HuH-7.5 (cell line): ENCODE measurements at places on chromosomes 12 and 14.

DNA sequence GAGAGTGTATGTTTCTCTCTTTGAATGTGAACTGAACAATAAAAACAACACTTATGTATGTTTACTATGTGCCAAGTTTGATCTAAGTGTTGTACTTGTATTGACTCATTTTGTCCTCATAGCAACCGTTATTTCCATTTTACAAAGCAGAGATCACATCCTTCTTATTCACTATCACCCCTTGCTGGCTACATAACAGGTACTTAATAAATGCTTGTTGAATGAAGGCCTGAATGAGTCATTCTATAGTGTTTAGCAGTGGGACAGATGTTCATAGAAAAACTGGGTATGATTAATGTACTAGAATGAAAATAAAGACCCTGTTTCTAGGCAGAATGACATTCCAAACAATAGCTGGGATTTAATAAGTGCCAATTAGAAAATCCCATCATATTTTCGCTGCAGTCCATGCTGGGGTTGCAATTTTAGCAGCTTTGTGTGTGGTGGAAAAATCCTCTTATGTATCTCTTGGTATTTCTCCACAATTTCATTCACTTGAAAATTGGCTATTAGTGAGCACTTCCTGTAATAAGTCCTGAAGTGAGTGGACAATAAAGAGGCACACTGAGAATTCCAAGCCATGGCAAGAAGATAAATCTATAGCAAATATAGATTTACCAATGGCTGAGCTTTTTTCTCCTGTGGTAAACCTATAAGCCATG, 86.0 kb downstream of the FAR2 start:
- no peak for DNase-seq

- no peak for DNase-seq
Observed at GRCh38 chr14:62614122-62614521, 431.1 kb downstream of the KCNH5 start.

DNA sequence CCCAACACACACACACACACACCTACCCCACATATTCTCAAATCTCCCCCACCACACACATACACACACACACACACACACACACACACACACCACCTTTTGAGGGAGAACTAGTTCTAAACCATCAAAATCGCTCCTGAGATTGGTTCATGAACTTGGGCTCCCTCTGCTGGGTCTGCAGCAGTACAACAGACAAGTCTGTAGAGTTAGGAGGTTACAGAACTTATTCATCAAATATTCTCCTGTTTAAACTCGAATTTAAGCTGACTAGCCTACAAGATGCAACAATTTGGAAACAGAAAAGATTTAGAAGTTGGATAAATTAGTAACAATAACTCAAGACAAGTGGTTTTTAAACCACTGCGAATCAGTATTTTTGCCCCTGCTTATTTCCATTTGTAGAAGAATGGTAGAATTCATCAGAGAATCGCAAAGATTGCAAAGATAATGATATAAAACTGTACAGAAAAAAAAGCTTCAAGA, 136.4 kb upstream of the USP15 start:
- peak; percentile 8 for DNase-seq

DNA sequence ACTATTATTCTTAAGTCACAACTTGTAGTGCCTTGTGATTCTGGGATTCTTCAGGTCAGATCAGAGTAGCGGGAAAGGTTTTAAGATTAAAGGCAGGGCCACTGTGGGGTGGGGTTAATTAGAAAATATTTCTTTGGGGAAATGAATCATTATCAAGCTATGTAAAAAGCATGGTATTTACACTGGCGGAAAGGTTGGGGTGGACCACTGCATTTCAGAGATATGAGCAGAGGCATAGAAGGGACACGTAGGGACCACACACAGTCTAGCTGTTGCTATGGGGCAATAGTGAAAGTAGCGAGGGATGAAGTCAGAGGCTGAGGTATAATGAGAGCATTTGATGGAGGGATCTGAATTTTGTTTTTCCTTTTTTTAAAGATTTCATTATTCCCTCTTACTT, 31.7 kb upstream of the KCNH3 start:
- no peak for DNase-seq

GRCh38 chr14:101791919-101792572, 30.5 kb downstream of the PPP2R5C start:
- DNase-seq: no peak

DNA sequence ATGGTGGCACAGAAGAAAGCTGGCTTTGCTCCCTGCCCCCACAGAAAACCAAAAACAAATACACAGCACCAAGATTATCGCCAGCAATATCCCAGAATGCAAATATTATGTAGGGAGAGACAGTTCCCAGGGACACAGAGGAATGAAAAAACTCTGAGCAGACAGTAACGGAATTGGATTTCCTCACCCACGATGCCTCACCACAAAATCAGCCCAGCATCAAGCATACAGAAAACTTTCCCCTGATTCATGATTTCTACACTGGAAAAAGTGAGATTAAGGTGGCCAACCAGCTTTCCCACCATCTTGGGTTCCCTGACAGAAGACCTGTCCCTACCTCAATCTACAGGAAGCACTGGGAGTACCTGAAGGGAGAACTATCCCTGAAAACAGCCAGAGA, 36.6 kb downstream of the PARP11 start:
- no peak for DNase-seq

- no peak for DNase-seq
Observed at GRCh38 chr14:82905762-82906161, 1372.1 kb upstream of the SEL1L start.

DNA sequence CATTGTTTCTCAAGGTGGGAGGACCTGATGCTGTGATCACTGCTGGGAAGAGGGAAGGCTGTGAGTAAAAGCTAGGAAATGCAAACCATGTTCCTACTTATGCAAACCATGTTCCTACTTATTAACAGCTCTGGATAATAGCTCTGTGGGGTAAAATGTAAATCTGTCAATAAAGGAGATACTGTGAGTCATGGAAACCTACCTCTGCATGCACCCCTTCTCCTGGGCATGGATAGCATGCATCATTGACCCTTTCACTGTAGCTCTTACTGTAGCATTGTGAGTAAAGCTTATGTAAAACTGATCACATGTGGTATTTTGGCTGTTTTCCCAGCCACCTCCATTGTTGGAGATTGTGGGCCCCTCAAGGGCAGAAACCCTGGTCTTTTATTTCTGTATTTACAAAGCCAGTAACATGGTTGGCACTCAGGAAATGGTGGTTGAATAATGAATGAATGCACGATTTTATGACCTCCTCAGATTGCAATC, 253.7 kb downstream of the GRIN2B start:
- no peak for DNase-seq

DNA sequence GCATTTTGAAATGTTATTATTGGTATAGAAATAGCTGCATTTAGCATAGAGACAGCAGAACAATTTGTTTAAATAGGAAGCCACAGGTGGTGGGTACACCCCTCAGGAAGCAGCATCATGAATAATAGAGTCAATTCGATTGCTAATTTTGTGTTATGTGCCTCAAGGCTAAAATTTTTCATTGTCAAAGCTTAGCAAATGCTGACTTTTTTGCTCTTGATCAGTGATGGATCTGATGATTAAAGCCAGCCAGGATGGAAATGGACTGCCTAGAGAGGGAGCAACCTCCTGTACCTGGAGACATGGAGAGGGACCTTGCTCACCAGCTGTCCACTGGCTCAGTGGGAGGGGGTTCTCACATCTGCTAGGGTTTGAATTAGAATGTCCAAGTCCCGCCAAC, 4.5 kb upstream of the KRT8 start:
- DNase-seq: no peak

DNA sequence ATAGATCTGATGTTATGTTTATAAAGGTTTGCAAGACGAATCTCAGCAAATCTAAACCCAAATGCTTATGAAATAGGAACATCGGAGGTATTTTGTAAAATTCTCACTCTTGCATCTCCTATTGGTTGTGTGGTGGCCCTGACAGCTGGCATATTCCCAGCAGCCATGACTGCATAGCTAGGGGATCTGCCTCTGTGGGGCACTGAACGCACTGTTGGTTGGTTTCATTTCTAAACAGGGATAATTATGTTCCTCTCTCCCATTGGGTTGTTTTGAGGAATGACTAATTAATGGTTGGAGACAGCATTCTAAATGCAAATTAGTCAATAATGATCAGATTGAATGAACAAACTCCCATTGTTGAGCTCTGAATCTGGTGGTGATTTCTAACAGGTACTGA, 2.7 kb upstream of the BEST3 start:
- DNase-seq: no peak

- DNase-seq: no peak
Observed at GRCh38 chr12:130862161-130862560, 9.7 kb upstream of the RAN start.

- DNase-seq: no peak
Observed at GRCh38 chr12:107066691-107067090, 26.7 kb downstream of the CRY1 start.

- no peak for DNase-seq
Observed at GRCh38 chr12:59570145-59570544, 25.7 kb upstream of the SLC16A7 start.

GRCh38 chr14:76237349-76237990, 85.7 kb downstream of the GPATCH2L start:
- DNase-seq: no peak

DNA sequence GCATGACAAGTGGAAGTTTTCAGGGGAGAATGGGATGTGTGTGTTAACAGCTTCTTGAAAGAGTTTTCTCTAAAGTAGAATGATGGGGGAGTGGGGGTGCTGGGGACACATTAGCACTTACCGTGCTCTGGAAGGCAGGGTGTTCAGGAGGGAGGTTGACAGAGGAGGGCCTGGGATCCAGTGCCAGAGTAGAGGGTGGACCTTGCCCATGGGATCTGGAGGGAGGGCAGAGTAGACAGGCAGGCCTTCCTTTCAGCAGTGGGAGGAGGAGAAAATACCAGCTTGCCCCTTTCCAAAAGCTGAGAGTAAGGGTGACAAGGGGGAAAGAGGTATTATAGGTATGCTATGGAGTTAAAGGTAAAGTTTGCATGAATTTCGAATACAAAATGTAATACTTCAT, 40.1 kb downstream of the TRAF3 start:
- no peak for DNase-seq

DNA sequence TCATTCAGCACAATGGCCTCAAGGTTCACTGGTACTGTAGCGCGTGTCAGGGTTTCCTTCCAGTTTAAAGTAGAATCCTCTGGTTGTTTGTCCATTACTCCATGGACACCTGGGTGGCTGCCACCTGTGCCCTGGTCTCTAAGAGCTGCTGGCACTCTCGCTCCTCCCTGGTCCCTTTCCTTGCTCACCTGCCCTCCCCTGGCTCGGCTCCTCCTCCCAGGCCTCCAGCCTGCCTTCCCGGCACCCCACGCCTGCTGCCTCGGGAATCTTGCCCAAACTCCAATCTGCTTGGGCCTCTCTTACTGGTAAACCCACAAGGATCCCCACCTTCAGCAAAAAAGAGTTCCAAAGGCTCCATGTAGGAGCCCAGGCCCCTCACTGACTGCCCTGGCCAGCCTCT, 154.4 kb upstream of the DIO3 start:
- DNase-seq: no peak

DNA sequence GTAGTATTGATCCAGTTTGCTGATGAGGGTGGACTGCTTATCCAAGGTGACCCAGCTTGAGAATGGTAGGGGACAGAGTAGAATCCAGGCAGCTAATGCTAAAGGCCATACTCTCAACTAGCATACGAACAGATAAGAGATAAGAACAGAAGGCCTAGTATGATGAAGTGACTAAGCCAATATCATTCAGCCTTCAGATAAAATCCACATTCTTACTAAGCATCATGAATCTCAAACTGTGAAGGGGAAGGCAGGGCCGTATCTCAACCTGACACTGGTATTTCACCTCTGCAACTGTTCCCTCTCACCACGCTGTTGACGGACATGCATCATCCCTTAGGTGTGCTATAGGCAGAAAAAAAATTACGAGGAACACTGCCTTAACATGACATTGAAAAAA, 8.1 kb upstream of the CKAP4 start:
- DNase-seq: no peak

DNA sequence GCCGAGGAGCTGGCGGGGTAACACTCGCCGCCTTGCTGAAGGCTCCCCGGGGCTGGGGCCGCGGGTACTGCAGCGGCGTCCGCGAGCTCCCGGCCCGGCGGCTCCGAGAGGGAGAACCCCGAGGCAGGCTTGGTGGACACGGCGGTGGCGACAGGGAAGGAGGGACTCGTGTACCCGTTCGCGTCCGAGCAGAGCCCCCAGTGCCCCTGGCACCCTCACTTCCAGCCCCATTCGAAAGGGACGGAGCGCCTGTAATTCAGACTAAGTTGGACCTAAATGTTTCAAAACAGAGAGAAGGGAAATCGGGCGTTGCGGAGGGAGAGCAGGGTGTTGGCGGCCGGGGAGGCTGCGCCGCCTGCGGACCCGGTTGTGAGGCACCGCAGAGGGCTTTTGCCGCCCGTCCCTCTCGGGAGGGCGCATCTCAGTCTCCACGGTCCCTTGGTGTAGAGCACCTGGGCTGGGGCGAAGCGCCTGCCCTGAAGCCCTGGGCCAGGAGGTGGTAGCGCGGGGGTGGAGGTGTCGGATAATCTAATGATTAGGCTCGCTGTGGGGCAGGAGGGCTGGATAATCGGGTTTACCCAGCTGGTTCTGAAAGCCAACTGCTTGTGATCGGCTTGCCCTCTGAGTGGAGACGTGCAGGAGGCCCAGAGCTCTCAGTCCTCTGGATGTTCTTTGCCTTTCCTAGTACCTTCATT, 771 bp downstream of the DAAM1 start:
- peak; percentile 10 for DNase-seq

DNA sequence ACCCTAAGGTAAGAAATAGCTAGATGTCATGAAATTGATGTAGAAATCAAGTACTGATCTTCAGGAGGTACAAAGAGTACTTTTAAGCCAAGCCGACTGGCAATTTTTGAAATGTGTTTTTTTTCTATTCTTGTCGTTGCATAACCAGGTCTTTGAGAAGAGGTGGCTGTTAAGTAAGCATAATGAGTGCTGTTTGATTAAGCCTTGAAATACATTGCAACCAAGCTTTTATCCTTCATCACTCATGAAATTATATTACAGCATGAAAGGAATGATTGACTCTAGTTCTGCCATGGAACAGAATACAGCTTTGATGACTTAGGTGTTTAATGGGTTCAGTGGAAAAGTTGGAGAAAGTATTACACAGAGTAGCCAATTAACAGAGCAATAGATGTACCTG, 1720.2 kb upstream of the SEL1L start:
- no peak for DNase-seq

- no peak for DNase-seq
Observed at GRCh38 chr14:25118671-25119070, 68.7 kb upstream of the STXBP6 start.

DNA sequence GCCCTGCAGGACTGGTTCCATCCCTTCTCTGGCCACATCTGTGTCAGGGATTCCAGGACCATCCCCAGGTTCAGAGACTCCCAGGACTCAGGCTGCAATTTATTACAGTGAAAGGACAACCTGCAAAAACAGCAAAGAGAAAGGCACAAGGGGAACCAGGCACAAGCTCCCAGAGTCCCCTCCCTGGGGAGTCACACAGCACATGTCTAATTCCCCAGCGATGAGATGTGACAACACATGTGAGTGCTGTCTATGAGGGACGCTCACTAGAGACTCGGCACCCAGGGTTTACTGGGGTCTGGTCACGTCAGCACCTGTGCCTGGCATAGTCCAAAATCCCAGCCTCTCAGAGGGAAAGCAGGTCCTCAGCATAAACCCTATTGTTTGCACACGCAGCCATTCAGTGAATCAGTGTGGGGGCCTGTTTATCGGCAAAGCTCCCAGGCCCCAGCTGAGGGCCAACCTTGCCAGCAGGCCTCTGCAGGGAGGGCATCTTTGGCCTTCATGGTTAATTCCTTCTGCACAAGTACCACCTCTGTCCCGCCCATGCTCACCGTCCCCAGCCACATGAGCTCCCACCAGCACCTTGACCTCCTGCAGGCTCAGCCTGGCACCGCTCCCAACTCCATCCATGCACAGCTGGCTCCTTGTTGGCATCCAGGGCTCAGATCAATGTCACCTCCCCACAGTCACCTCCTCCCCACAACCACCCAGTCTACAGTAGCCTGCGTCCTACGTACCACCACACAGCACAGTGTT, 198.9 kb upstream of the SFSWAP start:
- DNase-seq: no peak
